ENCODE measurements at places on chromosomes 1 and 21.

DNA sequence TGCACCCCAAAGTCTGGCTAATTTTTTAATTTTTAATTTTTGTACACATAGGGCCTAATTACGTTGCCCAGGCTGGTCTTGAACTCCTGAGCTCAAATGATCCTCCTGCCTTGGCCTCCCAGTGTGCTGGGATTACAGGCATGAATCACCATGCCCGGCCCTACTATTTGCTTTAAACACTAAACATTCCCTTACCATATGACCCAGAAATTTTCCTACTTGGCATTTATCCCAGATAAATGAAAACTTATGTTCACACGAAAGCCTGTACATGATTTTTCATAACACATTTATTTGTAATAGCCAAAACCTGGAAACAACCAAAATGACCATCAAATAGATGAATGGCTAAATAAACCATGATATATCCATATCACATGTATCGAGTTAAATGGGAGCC lies 35.8 kb downstream of the NDUFS5 start:
- DNase-seq = no peak

DNA sequence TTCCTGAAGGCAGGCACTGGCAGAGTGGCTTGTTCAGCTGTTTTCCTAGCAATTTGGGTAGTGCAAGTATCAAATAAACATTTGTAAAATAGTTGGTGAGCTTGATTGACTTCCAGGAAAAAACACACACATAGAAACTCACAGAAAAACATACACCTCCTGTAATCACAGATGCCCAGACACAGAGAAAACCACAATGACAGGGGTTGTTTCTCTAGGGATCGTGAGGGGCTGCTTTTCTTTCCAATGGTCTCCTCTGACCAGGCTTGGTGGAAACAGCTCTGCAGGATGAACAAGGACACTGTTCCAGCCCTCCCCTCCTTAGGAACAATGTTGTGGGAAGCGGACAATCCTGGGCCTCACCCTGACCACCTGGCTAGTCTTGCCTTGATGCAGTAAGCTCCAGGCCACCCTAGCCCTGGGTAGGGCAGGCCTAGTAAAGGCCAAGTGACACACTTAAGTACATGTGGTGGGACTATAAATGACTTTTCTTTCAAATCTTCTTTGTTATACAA lies 142.5 kb upstream of the HMGB4 start:
- DNase-seq = no peak

DNA sequence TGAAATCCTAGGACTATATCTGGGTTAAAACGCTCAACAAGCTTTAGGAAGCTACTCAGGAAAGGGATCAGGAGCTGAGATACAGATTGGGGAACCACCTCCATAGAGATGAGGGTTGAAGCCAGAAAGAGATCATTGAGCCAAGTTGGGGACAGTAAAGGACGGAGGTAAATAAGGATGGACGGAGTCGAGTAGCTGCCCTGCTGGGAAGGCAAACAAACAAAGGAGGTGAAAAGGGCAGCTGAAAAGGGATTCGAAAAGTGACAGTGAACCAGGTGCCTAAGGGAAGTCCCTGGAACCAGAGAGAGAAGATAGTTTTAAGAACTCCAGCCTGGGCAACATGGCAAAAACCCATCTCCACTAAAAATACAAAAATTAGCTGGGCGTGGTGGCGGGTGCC lies 6.3 kb upstream of the CAMSAP2 start:
- DNase-seq = no peak

- DNase-seq = no peak
Observed at GRCh38 chr1:213596729-213597128, 391.0 kb upstream of the PROX1 start.

- DNase-seq = no peak
Observed at GRCh38 chr1:89930579-89930978, 64.3 kb upstream of the ZNF326 start.

GRCh38 chr1:44695671-44696070 lies 21.2 kb downstream of the ARMH1 start:
- DNase-seq = no peak

DNA sequence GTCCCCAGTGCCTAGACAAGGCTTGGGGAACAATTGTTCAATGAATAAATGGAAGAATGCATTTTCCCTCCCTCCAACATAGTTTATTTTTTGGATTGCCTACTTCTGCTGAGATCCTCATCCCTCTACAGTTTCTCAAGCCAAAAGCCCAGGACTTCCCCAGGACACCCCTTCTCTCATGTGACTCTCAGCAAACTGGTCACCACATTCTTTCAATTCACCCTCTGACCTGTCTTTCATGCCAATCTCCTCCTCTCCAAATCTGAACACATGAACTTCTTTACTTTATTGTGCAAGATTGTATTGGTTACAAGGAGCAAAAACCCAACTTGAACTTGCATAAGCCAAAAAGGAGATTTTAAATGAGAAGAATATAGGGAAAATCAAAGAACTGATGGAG lies 103.2 kb upstream of the JUN start:
- no peak for DNase-seq

- no peak for DNase-seq
Observed at GRCh38 chr1:44628962-44629756, 45.1 kb downstream of the TMEM53 start.

GRCh38 chr1:198559362-198559761 lies 18.9 kb upstream of the ATP6V1G3 start:
- DNase-seq = no peak

GRCh38 chr21:34011660-34012059 lies 61.7 kb upstream of the MRPS6 start:
- no peak for DNase-seq

DNA sequence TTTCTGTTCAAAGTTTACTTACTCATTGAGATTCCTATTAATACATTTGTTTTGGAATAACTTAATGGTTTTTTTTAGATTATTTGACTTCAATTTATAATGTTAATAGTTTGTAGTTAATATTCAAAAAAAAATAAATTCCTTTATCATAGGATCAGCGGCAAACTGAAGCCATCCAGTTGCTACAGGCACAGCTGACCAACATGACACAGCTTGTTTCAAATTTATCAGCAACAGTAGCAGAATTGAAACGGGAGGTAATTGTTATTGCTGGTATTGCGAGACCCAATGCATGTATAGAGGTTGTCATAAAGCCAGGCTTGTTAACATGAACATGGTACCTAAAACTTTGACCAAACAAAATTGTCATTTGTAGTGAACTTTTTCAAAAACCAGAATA lies 59.0 kb upstream of the FASLG start:
- no peak for DNase-seq

- DNase-seq = no peak
Observed at GRCh38 chr1:231554969-231555368, 26.5 kb downstream of the TSNAX start.

GRCh38 chr21:44568667-44569556 lies 4.6 kb upstream of the KRTAP10-4 start:
- no peak for DNase-seq

DNA sequence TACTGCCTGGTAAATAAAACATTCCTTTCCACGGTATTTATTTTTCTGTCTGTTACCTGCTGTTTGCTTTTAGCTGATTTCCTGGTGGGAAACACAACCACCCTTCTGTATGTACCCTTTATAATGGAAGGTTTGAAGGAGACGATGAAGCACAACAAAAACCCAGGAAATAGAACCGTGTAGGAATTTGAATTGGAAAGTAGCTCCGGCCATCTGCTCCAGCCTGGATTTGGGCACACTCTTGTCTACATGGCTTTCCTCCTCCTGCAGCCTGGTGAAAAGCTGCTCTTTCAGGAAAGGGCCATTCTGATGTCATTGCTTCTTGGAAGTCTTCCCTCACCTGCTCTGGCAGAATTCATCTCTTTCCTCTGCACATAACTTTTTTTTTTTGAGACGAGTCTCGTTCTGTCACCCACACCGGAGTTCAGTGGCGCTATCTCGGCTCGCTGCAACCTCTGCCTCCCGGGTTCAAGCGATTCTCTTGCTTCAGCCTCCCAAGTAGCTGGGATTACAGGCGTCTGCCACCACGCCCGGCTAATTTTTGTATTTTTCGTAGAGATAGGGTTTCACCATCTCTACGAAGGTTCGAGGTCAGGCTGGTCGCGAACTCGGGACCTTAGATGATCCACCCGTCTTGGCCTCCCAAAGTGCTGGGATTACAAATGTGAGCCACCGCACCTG lies 2.7 kb downstream of the AK4 start:
- DNase-seq = no peak

DNA sequence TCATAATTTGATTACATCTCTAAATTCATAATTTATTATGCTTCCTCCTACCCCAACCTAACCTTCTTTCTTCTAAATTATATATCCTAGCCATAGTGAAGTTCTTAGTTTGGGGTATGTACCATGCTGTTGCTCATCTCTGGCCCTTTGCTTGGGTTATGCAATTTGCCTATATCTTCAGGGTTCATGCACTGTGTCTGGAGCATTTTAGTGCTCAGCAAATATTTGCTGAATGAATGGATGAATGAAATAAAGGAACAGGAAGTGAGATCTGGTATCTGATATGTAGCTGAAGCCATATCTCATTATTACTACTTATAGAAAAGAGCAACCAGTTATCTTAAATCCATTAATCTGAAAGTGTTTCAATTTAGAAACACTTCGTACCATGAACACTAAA lies 137.6 kb downstream of the GPATCH2 start:
- DNase-seq = no peak

GRCh38 chr1:201147396-201148015 lies 6.8 kb downstream of the TMEM9 start:
- DNase-seq = no peak

GRCh38 chr1:150017206-150017750 lies 6.8 kb upstream of the OTUD7B start:
- DNase-seq = no peak

- no peak for DNase-seq
Observed at GRCh38 chr1:8678673-8679394, 138.6 kb downstream of the RERE start.

GRCh38 chr1:41626616-41627375 lies 142.3 kb upstream of the EDN2 start:
- peak; percentile 74 for DNase-seq

DNA sequence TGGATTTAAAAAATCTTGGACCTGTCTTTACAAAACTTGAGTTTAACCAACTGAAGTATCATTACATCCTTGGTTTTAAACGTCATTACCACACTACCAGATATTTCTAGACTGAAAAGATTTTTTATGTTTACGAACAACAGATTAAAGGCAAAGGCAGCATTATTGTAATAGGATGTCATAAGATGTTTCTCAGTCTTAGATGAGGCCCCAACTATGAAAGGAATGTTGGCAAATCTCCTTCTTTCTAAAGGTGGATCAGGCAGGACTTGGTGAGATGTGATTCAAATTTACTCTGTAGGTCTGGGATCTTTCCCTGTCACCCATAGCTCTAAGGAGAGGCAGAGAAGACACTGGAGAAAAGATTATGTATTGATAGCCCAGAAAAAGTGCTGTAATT lies 417.9 kb downstream of the PTBP2 start:
- DNase-seq = no peak

- no peak for DNase-seq
Observed at GRCh38 chr1:205351984-205352713, 4.6 kb downstream of the KLHDC8A start.

GRCh38 chr1:181456551-181456950 lies 26.8 kb upstream of the CACNA1E start:
- DNase-seq = no peak

DNA sequence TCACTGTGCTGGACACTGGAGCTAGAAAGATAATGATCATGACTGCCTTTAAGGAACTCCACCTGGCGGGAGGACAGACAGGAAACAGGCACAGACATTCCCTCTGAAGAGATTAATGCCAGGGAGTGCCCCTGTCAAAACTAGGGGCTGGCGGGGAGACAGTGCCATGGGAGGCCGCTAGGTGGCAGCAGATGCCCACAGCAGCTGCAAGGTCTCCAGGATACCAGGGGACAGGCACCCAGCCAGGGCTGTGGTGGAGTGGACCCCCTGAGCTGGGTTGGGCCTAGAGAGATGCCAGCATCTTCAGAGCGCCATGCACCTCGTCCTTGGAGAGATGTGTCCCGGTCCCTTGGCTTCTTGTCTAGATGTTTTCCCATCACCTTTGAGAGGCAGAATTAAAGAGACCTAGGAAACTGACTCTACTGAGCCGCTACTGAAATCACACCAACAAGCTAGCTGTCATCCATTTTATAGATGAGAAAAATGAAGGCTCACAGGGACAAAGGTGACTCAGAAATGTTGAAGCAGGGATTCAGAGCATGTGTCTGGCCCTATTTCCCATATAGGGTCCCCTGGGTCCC lies 3.6 kb downstream of the REN start:
- DNase-seq = peak; percentile 82

- no peak for DNase-seq
Observed at GRCh38 chr1:74341702-74342339, 106.6 kb downstream of the TNNI3K start.

DNA sequence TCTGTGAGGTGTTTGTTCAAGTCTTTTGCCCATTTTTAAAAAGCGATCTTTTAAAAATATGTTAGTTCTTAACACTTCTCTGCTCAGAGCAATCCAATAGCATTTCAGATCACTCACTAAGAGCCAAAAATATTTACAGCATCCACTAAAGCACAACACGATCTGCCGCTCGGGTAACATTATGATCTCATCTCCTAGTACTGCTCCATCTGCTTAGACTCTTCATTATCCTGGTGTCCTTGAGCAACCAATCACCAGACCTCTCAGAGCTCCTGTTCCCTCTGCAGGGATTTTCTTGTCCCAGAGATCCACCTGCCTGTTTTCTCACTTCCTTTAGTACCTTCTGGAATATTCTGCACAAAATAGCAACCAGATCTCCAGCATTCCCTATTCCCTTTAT lies 235.3 kb upstream of the ESRRG start:
- DNase-seq = no peak

- no peak for DNase-seq
Observed at GRCh38 chr1:32755810-32756159, 53.2 kb upstream of the SYNC start.

- no peak for DNase-seq
Observed at GRCh38 chr1:199859491-199859933, 168.0 kb upstream of the NR5A2 start.

- no peak for DNase-seq
Observed at GRCh38 chr1:233689017-233689747, 75.3 kb downstream of the KCNK1 start.

- no peak for DNase-seq
Observed at GRCh38 chr1:196858811-196859210, 29.0 kb upstream of the CFHR4 start.

DNA sequence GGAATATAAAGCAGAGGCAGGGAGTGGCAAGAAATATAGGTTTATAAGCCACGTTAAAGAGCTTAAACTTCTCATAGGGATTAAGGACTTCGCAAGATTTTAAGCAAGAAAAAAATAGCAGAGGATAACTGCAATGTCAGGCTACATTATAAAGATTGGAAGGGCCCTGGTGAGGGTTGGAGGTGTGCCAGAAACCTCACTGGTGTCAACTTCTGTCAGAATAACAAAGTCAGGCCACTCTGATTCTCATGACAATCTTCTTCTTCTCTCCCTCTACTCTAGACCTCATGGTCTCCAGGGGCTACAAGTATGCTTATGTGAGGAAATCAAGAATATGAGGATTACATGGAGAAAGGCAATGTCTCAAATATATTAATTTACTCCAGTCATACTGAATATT lies 32.6 kb upstream of the FMO2 start:
- DNase-seq = no peak

- DNase-seq = no peak
Observed at GRCh38 chr21:16943231-16943630, 569.6 kb upstream of the CXADR start.

GRCh38 chr1:48697066-48697707 lies 79.5 kb downstream of the BEND5 start:
- peak; percentile 67 for DNase-seq

All from stimulated activated CD4-positive, alpha-beta T cell treated with anti-CD3 and anti-CD28 coated beads, Interleukin-15, amount 100 ng/mL, for 24 hours (primary cell).